Stimulated activated CD4-positive, alpha-beta T cell treated with anti-CD3 and anti-CD28 coated beads, Interleukin-1b, Interleukin-23, amount 100 ng/mL, for 4 hours (primary cell): ENCODE measurements at places on chromosomes 2 and 18.

GRCh38 chr18:58639751-58640427 is 11.0 kb upstream of the ALPK2 start:
- DNase-seq, result no peak

GRCh38 chr2:109017017-109017416 is 28.0 kb upstream of the EDAR start:
- DNase-seq, result no peak

GRCh38 chr2:199470672-199471442 is 13.1 kb upstream of the SATB2 start:
- no peak for DNase-seq

DNA sequence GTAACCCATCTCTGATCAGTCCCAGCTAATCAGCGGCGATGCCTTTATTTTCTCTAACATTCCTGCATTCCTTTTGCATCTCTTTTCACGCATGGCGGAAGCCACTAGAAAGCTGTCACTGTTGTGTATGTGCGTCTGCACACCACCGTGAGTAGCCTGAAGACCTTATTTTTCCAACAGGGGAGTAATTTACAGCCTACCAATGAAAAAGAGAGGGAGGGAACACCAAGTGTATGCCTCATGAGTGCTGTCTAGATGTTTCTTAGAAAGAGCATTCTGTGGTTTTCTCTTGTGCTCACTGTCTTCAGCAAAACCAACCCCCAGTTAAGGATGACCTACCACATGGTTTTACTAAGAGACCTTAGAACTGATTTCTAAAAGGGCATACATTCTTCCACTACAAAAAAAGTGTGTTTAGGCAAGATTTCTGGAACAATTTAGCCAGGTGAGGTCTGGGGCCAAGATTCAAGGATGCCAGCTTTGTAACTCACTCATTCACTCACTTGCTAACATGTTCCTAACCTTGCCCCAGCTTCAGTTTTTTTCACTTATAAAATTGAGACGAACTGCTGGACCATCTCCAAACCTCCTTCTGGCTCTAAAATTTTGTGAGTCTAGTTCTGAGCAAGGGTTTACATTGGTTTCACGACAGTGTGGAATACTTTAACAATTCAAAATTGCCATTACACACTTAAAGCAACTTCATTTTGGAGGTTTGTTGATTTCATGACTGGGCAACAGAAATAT is 51.4 kb downstream of the BCL2 start:
- no peak for DNase-seq

GRCh38 chr2:52536929-52537460 is 1230.6 kb upstream of the CHAC2 start:
- DNase-seq, result no peak

- DNase-seq, result no peak
Measured at GRCh38 chr2:233271693-233272092, 20.2 kb downstream of the ATG16L1 start.

- no peak for DNase-seq
Measured at GRCh38 chr18:57698571-57699276, 77.1 kb upstream of the NARS1 start.

DNA sequence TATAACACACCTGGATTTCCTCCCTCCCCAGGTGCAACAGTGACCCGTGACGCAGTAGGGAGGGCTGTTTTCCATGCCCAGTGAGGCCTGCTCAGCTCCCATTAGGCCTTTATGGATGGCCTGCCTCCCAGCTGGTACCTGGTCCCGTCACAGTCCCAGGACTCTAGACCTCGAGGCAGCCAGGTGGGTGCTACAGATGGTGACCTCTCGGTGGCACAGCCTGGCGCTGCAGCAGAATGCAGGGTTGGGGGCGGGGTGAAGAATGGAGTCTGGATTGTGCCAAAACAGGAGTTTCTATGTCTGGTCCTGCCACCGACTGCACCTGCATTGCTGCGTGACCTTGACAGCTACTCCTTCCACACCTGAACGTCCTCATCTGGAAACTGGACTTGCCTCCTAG is 18.0 kb upstream of the YWHAQ start:
- no peak for DNase-seq

- DNase-seq, result no peak
Measured at GRCh38 chr2:176102309-176102866, 2.8 kb downstream of the HOXD12 start.

DNA sequence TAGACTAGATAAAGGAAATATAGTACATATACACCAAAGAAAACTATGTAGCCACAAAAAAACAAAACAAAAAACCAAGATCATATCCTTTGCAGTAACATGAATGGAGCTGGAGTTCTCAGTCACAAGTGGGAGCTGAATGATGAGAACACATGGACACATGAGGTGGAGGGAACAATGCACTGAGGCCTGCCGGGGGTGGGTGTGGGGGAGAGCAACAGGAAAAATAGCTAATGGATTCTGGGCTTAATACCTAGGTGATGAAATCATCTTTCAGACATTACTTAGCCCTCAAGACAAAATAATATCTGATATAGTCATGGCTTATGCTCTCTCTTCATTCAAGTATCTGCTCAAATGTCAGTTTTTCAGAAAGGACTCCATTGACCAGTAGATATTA is 930.6 kb downstream of the LRP1B start:
- no peak for DNase-seq

DNA sequence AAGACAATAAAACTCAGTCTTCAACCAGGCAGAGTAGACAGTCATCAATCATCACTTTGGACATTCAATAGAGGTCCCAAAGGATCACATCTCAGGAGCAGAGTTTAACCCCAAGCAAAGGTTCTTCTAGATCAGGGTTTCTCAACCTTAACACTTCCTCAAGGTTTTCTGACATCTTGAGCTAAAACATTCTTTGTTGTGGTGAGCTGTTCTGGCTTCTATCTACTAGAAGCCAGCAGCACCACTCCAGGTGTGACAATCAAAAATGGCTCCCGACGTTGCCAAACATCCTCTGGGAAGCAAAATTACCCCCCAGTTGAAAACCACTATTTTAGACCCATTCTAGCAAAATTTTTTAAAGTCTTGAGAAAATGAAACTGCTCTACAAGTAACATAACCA is 22.0 kb downstream of the RTTN start:
- DNase-seq, result no peak

DNA sequence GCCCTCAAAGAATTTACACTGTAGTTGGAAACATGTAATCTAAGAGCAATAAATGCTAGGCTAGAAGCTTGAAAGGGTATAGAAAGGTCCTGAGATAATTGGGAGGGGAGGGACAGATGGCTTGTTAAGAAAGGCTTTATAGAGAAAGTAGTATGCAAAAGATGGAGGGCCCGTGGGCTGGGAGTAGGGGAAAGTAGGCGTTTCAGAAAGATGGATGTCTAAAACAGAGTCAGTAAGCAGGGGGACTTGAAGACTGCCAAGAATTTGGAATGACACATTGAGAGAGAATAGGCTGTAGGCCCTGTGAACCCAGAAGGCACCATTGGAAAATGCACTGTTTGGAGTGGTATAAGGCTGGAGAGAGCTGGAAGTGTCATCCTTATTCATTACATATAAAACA is 822 bp downstream of the PSMG2 start:
- no peak for DNase-seq

GRCh38 chr18:49733896-49734585 is 79.3 kb downstream of the ACAA2 start:
- DNase-seq, result no peak

DNA sequence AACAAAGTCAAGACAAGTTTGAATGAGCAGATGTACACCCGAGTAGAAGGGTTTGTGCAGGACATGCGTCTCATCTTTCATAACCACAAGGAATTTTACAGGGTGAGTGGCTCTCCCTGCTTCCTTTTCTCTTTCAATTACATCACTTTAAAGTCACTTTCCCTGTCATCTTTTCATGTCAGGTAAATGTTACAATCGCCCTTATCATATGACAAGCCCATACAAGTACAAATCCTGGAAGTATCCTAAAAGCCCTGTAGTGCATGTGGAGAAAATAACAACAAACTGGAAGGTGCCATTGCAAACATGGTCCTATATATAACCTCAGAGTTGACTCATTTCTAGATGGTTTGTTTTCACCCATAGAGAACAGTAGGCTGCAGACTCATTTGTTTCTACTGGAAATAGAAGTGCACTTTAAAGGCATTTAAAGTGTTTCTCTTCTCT is 126.0 kb downstream of the SP100 start:
- DNase-seq, result no peak

DNA sequence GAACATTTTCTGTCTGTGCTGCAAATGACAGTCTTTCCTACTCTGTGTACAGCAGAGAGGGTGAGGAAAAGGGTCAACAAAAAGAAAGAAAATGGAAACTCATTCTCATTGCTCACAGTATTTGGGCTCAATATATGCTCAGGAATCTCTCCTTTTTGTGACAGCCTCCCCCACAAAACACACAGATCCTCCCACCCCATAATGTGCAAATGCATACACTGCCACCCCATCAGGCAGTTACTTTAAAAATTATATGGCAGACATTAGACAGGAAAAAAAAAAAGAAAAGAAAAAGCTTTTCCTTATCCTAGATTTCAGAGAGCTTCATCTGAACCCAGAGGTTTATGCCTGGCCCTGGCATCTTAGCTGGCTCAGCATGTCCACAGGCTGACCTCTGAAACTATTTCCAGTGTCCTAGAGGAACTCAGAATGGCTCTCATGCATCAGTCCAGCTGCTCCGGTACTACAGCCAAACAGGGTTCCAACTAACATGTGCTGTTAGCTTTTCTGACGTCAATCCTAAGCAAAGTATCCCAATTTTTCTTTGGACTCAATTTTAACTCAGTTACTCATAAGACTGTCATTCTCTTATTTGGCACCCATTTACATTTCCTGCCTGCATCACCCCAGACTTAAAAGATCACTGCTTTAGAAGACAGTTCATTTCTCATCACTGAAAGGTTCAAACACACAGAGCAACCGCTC is 105.9 kb downstream of the RBMS1 start:
- DNase-seq, result no peak

- no peak for DNase-seq
Measured at GRCh38 chr2:173547499-173547898, 192.8 kb downstream of the CDCA7 start.

DNA sequence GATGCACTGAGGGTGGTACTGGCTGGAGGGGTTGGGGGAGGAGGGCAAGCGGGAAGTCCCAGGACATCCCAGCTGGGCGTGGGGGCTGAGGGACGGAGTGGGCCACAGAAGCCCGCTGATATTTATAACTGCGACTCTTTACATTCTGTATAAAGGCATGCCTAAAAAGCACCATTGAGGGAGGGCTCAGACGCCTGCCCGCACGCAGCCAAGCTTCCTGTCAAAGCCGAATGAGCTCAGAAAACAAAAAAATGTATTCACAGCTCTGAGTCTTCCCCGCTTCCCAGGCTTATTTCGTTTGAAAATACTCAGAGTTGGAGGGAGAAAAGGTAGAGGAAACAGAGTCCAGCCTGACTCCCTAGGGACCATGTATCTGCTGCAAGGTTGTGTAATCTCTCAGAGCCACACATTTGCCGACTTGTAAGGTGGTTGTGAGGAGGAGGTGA is 170.1 kb upstream of the HAAO start:
- DNase-seq, result no peak

DNA sequence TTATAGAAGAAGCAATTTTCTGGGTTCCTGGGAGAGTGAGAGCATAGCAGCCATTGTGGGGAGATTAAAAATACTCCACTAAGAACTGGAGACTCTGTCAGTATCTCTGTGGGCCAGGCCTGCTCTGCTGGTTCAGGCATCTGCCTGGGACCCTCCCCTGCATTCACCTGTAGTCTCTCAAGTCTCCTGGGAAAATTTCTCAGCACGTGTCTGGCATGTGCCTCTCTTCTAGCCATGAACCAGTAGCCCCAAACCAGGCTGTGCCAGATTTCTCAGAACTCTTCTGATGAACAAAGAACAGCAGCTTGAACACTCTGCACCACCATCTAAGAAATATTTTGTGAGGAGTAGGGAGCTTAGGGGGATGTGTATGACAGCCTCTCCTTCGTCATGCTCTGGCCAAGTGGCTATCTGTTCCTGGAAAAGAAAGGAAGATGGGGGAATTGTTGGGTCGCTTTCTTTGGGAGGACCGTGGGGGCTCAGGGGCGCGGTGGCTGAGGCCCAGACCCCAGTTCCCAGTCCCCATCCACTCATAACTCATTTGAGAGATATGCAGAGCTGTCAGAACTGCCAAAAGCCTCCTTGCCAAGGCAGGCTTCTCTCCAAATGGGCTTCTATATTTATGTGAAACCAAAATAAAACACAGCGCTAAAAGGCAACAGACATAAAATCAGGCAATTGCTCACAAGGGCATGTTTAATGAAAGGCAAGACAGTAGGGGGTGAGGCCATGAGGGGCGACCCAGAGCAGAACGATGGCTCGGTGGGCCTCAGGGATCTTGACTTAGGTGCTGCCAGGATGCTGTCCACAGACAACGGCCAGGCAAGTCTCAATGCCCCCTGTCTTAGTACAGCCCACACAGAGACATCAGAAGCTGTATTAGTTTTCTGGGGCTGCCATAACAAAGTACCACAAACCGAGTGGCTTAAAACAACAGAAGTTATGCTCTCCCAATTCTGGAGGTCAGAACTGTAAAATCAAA is 114.7 kb upstream of the TNP1 start:
- DNase-seq, result no peak

GRCh38 chr2:126506786-126507185 is 149.2 kb upstream of the GYPC start:
- DNase-seq, result no peak

DNA sequence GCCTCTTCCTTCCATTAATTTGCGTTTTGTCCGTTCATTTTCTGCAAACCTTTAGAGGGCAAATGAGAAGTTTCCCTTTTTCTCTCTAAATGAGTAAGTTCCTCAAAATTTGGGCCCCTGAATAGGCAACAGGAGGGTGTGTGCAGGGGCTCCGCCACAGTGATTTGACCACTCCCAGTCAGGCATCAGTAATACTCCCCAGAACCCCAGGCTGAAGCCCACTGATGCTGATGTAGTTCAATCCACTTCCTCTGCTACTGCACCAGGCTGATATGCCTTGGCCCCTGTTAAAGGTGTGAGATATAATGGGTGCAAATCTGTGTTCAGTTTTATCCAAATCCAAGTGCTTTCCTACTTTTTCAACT is 1150.0 kb downstream of the RPIA start:
- DNase-seq, result no peak

- DNase-seq, result no peak
Measured at GRCh38 chr2:186639939-186640338, 50.1 kb downstream of the ITGAV start.

DNA sequence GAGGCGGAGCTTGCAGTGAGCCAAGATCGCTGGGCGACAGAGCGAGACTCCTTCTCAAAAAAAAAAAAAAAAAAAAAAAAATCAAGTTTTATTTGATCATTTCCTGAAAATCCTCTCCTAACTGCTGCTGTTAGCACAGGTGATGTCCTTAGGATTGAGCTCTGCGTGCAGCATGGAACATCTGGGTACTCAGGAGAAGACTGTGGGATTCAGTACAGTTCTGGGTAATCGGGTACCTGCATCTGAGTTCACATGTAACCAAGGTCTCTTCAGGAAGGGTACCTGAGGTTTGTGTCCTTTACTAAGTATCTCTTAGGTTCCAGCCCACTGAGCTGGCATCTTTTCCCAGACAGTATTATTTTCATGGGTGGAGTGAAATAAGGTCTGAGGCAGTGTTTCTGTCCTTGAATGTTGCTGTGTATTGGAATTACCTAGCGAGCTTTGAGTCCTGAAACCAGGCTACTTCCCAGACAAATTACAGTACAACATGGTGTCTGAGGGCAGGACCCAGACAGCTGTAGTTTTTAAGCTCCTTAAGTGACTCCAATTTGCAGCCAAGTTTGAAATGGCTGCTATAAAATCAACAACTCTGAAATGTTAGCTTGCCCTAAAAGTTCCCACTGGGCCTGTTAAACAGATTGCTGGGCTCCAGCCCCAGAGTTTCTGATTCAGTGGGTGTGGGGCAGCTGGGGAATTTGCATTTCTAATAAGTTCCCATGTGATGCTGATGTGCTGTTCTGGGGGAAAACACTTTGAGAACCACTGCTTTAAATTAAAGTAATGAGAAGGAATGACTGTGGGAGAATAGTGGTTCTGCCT is 120.5 kb downstream of the PMAIP1 start:
- DNase-seq, result no peak
